ENCODE measurements at places on chromosomes 12 and 14.

DNA sequence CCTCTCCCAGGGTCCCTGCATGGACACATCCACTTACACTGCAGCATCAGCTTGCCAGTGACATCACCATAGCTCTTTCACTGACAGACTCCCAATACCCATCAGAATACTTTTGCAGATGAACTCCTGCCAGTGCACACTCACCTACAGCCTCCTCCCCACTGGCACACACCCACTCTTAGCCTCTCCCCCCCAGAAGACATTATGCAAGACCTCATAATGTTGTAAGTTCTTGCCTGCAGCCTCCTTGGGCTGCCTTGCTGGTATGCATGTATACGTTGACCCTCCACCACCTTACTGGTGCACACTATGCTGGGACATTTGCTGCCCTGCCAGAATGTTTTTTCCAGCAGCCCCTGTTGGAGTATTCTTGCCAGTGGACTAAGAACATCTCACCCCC lies 324.2 kb downstream of the AEBP2 start:
- no peak for DNase-seq

DNA sequence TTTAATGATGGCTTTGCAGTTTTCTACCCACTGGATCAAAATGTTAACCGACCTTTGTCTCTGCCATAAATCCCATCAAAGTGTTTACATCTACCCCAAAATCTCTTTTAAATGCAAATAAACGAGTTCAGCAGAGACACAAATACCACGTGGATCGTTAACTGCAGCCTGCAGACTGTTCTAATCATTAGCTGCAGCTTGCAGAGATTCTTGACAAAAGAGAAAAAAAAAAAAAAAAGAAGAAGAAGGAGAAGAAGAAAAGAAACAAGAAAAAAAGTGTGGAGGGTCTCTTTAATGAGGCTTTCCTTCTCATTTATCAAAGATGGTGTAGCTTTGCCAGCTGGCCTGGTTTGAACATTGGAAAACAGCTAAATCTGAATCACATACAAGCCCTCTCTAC lies 275.7 kb downstream of the NEDD1 start:
- no peak for DNase-seq

DNA sequence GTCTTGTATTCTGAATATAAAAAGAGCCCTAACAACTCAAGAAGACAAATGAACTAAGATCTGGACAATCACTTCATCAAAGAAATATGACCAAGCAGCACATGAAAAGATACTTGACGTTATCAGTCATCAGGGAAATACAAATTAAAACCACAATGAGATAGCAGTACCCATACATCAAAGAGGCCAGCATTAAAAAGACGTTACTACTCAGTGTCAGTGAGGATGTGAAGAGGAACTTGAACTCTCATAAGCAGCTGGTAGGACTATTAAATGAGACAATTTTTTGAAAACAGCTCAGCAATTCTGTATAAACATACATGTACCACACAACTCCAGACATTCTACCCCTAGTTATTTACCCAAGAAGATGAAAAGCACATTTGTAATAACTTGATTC lies 55.9 kb downstream of the FERMT2 start:
- DNase-seq = no peak

DNA sequence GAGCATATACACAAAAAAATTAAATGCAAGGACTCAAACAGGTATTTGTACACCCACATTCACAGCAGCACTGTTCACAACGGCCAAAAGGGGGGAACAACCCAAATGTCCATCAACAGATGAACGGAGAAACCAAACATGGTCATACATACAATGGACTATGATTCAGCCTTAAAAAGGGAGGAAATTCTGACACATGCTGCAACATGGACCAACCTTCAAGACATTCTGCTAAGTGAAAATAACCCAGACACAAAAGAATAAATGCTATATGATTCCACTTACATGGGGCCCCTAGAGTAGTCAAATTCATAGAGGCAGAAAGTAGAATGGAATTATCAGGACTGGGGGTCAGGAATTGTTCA lies 29.5 kb downstream of the ACTN1 start:
- DNase-seq = no peak

GRCh38 chr12:110704750-110705149 lies 15.8 kb upstream of the HVCN1 start:
- DNase-seq = no peak

GRCh38 chr14:101538878-101539277 lies 22.4 kb upstream of the DIO3 start:
- DNase-seq = no peak

DNA sequence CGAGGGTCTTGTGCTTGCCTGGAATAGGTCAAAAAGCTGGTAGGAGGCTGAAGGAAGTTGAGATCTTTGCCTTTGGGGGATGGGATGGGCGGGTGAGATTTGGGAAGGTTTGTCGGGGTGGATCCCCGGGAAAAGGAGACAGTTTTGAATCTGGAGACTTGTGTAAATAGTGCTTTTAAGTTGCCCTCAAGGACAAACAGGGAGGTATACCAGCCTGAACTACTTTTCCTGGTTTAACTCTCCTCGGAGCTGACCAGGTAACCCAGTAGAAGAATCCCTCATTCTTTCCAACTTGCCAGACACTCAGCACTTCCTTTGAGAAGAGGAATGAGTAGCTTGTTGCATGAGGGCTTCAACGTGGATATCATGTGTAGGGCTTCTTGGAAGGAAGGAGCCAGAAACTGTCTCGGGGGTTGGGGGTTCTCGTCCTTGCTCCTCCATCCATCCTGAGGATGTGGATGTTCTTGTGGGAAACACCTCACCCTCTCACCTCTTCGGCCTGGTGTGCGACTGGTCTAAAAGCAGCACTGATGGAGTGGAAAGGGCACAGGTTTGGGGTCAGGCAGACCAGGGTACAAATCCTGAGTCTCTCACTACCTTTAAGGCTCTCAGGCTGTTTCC lies 1.9 kb downstream of the TEAD4 start:
- no peak for DNase-seq

GRCh38 chr12:112870267-112870980 lies 36.3 kb upstream of the OAS1 start:
- no peak for DNase-seq

GRCh38 chr12:25787701-25788100 lies 170.8 kb upstream of the RASSF8 start:
- DNase-seq = no peak
